ENCODE measurements at places on chromosomes 11 and 22. TPM values are rescaled to one million over a fixed set of nuclear protein-coding genes. Genes with fewer than 3 reads are reported as not detected.

GRCh38 chr11:14240221-14240620 is 118.8 kb downstream of the RRAS2 start:
- DNase-seq = no peak

- DNase-seq = peak; percentile 89
These were observed 8.9 kb downstream of the DERL3 start for GRCh38 chr22:23829845-23830372.

GRCh38 chr22:49540084-49540912 is 287.4 kb downstream of the BRD1 start:
- DNase-seq = no peak

GRCh38 chr11:62666259-62666926 is 1.3 kb downstream of the CSKMT start:
- DNase-seq = no peak

- peak; percentile 54 for DNase-seq
These were observed 33.2 kb upstream of the CAVIN3 start for GRCh38 chr11:6353367-6353987.

- DNase-seq = no peak
These were observed 69.2 kb upstream of the SHANK2 start for GRCh38 chr11:71321433-71322191.

DNA sequence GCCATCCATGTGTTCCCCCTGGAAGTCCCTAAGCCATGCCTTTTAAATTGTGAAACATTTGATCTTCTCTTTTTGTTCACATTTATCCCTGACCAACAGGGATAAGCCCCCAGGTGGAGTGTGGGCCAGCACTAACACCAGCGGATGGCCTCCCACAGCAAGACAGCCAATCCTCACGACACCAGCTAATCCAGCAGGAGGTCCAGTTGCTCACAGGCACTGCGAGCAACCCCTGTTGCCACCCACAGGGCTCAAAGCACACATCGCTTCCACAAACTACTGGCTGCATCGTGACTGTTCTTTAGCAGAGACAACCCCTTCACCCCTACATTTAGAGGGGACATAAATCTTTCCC is 2.0 kb downstream of the PCSK7 start:
- DNase-seq = no peak

GRCh38 chr22:27212617-27213177 is 555.3 kb downstream of the MIAT start:
- peak; percentile 100 for DNase-seq

DNA sequence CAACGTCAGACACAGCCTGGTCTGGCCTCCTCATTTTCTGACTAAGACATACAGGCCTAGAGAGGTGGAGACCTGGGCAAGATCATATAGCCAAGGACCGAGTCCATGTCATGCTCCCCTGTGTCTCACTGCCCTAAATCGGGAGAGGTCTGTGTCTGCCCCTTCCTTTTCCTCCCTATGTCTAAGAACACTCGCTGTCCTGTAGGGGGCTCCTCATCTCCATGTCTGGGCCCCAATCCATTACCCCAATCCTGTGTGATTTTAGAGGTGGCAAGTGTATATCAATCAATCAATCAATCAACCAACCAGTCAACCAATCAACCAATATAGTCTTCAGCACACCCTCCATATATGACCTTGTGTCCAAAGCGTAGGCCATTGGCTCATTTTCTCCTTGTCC is 125.7 kb downstream of the KIRREL3 start:
- DNase-seq = no peak

DNA sequence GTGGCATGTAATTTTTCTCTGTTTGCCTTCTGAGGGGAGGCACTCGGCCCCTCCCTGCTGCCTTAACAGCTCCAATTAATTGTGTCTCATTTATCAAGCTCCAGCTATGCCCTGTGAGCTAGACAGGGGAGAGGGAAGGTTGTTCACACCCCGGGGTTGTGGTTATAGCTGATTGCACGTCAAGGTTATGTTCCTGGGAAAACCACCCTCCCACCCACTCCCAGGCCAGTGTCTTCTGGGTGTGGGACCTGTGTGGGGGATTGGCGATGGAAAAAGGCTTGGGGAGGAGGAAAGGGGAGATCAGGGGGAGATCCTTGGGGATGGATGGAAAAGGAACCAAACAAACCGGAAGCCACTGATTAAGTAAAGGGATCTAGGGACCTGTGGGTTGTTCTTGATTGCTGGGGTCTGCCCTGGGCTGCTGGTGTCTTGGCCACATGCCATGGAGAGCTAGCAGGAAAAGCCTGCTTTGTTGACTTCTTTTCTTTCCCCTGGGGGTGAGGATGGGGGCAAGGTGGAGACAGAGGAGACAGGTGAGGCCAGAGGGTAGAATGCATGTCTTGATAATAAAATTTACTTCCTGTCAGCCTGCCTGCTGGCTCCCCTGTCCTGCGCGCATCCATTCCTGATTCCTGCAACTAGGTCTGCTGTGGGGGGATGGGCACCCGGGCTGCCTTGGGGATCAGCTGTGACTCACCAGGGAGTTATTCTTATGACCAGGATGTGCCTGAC is 13.5 kb upstream of the SORL1-AS1 start:
- peak; percentile 92 for DNase-seq

DNA sequence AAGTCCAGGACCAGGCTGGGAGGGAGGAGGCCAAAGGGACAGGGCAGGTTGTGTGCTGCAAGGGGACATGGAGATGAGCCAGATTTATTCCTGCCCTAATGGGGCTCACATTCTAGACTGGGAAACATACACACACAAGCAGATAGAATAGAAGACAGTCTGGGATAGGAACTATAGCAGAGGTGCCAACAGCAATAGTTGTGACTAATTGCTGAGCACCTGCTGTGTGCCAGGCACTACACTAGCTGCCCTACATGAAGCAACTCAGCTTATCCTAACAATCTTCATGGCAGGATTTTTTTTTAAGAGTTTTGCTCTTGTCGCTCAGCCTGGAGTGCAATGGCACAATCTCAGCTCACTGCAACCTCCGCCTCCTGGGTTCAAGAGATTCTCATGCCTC is 11.4 kb downstream of the MOGAT2 start:
- no peak for DNase-seq

DNA sequence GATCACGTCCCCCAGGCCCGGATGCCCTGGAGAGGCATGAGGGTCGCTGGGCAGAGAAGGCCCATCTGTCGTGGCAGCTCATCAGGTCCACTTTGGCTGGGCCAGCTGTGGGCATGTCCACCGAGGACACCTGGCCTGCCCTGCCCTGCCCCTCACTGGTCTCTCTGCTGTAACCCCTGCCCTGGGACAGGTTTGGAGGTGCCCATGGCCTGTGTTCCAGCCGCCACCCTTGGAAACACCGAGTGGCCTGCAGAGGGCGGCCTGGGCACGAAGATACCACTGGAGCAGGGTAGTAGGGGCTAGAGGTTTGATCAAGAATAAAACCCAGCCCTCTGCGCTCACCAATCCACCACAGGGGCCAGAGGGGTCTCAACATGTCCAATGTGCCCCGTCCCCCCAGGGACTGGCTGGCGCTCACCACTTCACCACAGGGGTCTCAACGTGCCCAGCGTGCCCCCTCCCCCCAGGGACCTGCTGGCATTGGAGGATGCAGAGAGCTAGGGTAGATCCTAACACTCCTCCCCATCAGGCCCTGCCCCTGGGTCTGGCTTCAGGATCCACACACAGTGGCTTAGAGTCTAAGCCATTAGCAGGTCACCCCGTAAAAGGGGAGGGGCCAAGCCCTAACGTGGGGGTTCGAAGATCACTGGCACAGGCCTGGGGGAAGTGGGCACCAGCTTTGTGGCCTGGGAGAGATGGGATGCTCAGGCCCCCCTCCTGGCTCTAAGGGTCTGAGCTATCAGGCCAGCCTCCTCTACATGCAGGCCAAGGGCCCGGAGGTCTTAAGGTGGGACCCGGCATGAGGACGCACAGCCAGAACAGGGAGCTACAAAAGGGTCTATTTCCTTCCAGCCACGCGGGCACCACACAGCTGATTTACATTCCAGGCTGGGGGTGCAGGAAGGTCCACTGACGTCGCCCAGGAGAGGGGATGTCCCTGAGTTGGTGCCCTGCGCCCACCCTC is 1.3 kb upstream of the HDAC10 start:
- DNase-seq = peak; percentile 62

GRCh38 chr22:33842006-33842354 is 78.3 kb downstream of the LARGE1 start:
- DNase-seq = no peak

Gene ARHGAP8
- total RNA-seq = 0.97 TPM

Gene CSF2RB
- 2.6 TPM for total RNA-seq

Gene E2F8
- 2.2 TPM for total RNA-seq

Gene HINFP
- total RNA-seq = 20.3 TPM

Measured in fibroblast of villous mesenchyme (primary cell).